ENCODE measurements at places on chromosomes 1 and 21.
A peak's percentile ranks its signal among the peaks of the same experiment; 100 is the strongest.

- no peak for DNase-seq
These were observed 41.1 kb downstream of the SUSD4 start for GRCh38 chr1:223322868-223323267.

GRCh38 chr1:224554620-224555259 lies 61.4 kb upstream of the CNIH3 start:
- no peak for DNase-seq

DNA sequence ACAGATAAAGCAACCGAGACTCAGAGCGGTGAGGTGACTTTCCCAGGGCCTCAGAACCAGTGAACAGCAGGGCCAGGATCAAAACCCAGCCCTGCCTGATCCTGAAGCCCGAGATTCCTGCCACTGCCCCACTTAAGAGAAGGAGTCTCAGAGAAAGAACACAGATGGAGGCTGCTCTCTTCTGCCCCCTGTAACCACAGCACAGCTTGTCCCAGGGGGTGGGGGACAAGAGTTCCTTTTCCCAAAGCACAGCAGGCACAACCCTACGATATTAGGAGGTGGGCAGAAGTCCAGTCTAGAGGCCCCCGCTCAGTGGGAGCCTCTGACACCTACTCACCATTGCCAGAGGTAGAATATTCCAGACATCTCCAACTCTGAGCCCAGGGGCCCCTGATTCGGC lies 24.0 kb upstream of the VWA5B1 start:
- DNase-seq, result no peak

DNA sequence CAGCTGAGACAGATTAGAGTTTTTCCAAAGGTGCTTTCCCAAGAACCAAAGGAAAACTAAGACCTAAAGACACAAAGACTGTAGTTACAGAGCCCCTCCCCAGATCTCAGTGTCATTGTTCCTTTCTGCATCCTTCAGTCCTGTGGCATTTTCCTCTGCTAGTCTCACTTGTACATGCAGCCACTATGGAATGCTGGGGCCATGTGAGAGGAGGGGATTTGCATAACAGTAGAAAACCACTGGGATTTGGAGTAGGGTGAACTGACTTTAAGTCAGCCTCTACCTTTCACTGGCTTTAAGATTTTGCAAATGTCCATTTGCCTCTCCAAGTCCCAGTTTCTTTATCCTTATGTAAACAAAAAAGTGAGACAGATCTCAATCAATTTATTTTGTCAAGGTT lies 119.4 kb upstream of the F3 start:
- no peak for DNase-seq

DNA sequence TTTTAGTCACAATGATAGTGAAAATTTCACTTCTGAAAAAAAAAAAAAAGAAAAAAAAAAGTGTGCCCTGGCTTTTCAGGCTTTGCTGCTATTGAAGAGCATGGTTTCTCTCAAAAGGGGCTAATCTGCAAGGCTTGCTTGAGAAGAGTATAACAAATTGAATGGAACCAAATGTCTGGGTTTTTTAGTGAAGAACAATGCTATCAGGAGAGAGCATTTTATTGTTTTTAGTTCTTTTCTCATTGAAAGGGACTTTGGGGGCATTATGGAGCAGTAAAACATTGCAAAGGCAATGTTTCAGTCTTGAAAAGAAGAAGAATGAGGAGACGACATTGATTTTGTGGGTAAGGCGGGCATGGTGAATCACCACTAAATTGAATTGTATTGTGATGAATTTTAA lies 28.2 kb downstream of the VCAM1 start:
- no peak for DNase-seq

- DNase-seq, result no peak
These were observed 15.4 kb downstream of the RABGAP1L start for GRCh38 chr1:174174461-174175329.

DNA sequence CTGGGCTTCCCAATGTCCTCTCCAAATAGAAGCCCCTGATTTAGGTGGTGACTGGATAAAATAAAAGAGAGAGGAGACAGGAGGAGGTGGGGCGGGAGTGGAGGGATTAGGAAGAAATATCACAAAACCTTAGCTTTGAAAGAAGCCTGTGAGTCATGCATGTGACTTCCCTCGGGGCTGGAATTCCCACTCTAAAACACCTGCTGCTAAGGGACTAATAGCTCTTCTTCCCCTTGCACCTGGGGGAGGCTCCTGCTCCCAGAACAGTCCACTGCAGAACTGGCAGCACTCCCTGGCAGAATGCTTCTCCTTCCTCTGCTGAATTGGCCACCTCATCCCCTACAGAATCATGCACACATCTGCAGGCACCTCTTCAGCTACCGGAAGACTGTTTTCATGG lies 207.2 kb downstream of the ATG4C start:
- no peak for DNase-seq

- no peak for DNase-seq
These were observed 31.6 kb upstream of the PAX7 start for GRCh38 chr1:18599086-18599485.

- DNase-seq, result no peak
These were observed 67.3 kb downstream of the VAV3 start for GRCh38 chr1:107897438-107898345.

GRCh38 chr1:224850446-224850845 lies 79.0 kb upstream of the DNAH14 start:
- DNase-seq, result no peak

DNA sequence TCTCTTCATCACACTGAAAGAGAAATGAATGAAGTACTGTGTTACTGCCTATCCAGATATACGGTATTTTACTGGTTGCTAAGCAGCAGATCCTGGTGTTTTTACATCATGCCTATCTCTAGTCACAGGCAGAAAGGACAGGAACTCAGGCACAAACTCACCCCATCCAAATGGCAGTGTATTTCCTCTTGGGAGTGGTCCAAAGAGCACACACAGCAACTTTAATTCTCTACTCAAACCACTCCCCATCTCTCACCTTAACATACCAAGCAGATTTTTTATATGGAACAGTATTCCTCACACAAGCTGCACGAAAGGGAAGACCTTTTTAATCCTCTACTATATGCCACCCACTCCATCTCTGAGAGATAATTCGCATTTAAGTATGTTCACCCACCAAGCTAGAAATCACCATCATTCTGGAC lies 27.3 kb downstream of the EIF4G3 start:
- DNase-seq, result no peak

GRCh38 chr1:197683895-197684553 lies 91.3 kb downstream of the DENND1B start:
- DNase-seq, result no peak

DNA sequence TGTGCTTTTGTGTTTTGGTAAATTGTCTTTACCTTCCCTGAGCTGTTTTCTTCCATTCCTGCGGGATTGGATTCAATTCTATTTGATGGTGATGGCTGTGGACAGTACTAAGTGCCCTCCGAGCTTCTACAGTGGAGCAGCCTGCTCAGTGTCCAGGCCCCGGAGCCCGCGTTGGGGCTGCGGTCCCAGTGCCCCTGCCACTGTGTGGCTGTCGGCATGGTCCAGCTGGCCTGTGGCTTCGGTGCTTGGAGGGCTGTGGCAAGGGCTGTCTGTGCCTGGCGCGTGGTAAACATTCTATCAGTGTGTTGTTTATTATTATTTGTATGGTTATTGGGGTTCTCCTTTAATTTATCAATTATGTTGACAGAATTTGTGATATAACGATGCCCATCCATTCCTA lies 109.1 kb upstream of the COL6A1 start:
- peak; percentile 39 for DNase-seq

DNA sequence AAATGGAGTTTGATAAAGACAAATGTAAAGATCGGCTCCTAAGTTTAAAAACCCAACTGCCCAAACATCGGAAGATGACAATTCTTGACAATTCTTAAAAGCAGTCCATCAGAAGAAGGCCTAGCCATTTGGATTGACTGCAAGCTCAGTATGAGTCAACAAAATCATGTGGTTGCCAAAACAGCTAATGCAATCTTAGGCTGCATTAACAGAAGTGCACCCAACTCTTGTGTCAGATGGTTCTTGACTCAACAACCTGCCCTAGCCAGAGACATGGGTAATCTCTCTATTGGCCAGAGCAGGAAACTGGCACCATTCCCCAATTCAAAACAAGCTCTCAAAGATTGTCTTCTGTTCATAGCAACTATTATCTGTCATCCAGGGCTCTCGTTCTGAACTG lies 9.9 kb upstream of the NCF2 start:
- no peak for DNase-seq

- DNase-seq, result no peak
These were observed 1.6 kb downstream of the RAB4A start for GRCh38 chr1:229272164-229273158.

DNA sequence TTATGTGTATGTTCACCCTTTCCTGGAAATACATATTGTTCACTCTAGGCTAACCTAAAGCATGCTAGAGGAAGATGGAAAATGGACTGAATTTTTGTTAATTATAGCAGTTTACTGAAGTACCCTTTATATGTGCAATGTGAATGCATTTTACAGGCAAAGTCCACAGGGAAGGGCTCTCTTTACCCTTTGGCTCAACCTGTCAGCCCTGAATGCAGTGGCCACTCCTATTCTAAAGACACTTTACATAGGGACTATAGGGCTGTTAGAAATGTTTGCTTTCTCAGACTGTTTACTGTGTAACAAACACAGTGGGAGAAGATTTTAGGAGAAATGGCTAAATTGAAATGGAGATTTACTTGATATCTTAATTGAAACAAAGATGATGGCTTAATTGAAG lies 78.5 kb downstream of the BRINP2 start:
- no peak for DNase-seq

- no peak for DNase-seq
These were observed 37.6 kb downstream of the C21orf91 start for GRCh38 chr21:17781524-17781923.

- DNase-seq, result no peak
These were observed 20.6 kb upstream of the MYCL start for GRCh38 chr1:39922251-39922688.

- no peak for DNase-seq
These were observed 313.1 kb upstream of the DAB1 start for GRCh38 chr1:57736940-57737339.

GRCh38 chr1:58620926-58621325 lies 43.9 kb upstream of the TACSTD2 start:
- no peak for DNase-seq

DNA sequence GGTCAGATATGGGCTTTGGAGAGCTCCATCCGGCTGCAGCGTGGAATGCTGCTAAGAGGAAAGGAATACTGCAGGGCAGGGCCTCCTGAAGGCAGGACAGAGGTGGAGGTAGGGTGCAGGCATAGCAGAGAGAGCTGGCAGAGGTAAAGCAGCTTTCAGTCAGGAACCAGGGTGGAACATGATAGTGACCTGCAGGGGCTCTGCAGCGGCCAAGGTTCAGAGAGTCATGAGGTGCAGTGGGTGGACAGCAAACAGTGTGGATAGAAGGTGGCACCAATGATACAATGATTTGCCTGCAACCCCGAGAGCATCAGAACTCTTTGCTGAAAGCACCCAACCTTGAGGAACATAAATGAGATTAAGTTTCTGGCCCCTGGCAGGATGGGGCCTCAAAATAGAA lies 119.3 kb downstream of the BEND5 start:
- DNase-seq, result no peak

GRCh38 chr1:30955448-30956015 lies 47.0 kb upstream of the SDC3 start:
- DNase-seq, result no peak

GRCh38 chr1:183567584-183567983 lies 22.7 kb downstream of the NCF2 start:
- no peak for DNase-seq

DNA sequence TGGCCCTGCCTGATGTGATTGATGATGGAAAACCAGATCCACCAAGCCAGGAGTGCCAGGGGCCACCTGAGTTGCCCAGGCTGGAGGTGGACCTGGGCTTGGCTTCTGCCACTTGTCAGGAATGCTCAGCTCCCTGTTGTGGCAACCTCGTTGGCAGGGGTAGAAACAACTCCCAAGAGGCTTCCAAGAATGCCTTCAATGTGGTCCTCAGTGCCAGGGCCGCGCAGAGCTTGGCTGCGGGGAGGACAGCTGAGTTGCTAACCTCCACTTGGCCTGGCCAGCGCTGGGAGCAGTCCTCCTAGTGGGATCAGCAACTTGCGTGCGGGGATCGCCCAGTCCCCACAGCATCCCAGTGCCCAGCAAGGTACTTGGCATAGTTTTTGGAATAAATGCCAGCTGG lies 9.0 kb downstream of the MYOM3 start:
- DNase-seq, result no peak

DNA sequence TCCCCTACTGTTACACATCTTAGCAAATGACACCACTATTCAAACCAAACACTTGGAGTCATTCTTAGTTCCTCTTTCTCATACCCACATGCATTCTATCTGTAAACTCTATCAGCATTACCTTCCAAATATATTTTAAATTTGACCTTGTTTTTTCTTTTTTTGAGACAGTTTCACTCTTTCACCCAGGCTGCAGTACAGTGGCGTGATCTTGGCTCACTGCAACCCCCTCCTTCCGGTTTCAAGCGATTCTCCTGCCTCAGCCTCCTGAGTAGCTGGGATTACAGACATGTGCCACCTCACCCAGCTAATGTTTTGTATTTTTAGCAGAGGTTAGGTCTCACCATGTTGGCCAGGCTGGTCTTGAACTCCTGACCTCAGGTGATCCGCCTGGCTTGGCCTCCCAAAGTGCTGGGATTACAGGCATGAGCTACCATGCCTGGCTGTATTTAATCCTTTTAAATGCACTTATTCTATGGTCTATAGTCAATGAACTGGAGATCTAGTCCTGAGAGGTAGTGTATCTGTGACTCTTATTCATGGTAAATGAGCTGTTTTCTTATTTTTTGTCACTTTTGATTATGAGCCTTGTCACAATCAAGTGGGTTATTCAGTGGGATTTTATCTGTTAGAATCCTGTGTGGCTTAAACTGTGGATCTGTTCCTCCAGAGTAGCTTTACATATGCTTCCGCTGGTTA lies 73.1 kb downstream of the GATAD2B start:
- DNase-seq, result no peak

DNA sequence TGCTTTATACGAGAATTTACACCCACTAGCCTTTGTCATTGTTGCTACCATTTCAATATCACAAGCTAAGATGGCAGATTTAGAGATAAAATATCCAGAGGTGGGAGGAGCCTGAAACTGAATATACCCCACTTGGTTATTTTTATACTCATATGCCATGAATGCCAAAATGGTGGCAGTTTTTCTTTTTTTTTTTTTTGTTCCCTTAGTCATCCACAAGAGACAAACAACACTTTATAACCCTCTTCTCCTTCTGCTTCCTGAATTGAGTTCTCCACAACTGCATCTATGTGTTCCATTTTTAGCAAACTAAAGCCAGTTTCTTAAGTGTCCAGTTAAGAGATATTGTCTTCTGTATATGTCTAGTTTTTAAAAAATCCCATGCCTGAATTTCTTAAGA lies 558.4 kb downstream of the LMO4 start:
- DNase-seq, result no peak

- DNase-seq, result no peak
These were observed 142.3 kb upstream of the KCNE2 start for GRCh38 chr21:34221331-34222030.

GRCh38 chr1:213688655-213689054 lies 299.1 kb upstream of the PROX1 start:
- DNase-seq, result no peak

- no peak for DNase-seq
These were observed 4.8 kb downstream of the CCDC24 start for GRCh38 chr1:43995984-43996732.

GRCh38 chr1:220182111-220182510 lies 88.2 kb downstream of the IARS2 start:
- DNase-seq, result no peak

- no peak for DNase-seq
These were observed 12.9 kb downstream of the LRRN2 start for GRCh38 chr1:204672482-204673121.

- no peak for DNase-seq
These were observed 26.8 kb upstream of the BACH1 start for GRCh38 chr21:29271927-29272333.

GRCh38 chr1:181073638-181074037 lies 14.9 kb upstream of the IER5 start:
- DNase-seq, result no peak

Data from sciatic nerve (tissue), 2 donors.